ENCODE measurements at places on chromosomes 1 and 21.

- no peak for DNase-seq
These were observed 40.6 kb downstream of the TNNT2 start for GRCh38 chr1:201336711-201337450.

DNA sequence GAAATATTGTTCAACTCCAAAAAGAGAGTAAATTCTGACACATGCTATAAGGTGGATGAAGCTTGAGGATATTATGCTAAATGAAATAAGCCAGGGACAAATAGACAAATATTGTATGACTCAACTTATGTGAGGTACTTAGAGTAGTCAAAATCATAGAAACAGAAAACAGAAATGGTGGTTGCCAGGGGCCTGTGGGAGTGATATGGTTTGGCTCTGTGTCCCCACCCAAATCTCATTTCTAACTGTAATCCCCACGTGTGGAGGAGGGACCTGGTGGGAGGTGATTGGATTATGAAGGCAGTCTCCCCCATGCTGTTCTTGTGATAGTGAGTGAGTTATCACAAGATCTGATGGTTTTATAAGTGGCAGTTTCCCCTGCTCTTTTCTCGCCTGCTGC, 24.7 kb upstream of the DISP1 start:
- DNase-seq = no peak

- no peak for DNase-seq
These were observed 4.4 kb downstream of the SSBP3 start for GRCh38 chr1:54401799-54402198.

GRCh38 chr1:161787355-161787754, 21.2 kb downstream of the ATF6 start:
- DNase-seq = no peak

GRCh38 chr1:51624855-51625254, 8.0 kb downstream of the OSBPL9 start:
- peak; percentile 50 for DNase-seq

- no peak for DNase-seq
These were observed 158.2 kb downstream of the ZSCAN20 start for GRCh38 chr1:33630686-33631085.

DNA sequence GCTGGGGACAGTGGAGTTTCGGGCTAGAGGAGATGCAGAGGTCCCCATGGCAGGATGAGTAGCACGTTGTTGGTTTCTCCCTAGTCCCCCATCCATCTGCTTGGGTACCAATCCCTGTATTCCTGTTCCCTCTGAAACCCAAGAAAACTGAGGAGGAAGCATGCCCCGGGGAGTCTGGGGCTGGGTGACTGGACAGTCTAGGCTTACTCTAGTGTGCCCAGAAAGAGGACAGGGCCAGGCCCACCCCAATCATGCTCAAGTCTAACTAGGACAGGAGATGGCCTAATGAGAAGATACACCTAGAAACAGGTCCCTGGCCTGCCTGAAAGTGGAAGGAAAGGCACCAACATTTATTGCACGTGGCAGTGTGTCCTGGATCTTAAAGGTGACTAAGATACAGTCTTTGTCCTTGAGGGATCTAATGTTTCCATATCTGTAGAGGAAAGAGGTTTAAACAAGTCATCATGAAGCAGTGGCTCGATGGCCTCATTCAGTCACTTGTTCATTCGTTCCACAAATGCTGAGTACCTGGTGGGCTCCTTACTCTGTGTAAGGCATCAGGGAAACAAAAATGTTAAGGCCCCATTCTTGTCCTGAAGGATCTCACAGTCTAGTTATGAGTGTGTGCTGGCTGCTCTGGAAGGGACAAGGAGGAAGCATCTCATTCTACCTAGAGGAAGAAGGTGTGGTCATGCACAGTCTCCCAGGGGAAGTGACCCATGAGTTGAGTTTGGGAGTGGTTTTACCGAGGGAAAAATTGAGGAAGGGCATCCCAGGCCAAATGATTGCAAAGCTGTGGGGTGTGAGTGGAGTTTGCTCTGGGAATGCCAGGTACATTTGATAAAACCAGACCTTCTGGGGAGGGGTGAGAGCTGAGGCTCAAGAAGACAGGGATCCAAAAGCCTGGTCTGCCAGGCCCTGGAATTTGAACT, 10.0 kb downstream of the CDK18 start:
- DNase-seq = no peak
